ENCODE measurements at places on chromosomes 6 and 20.

GRCh38 chr6:137869549-137870307 is 2.7 kb downstream of the TNFAIP3 start:
- DNase-seq = no peak

- DNase-seq = no peak
These were observed 767.1 kb downstream of the KIF16B start for GRCh38 chr20:15806105-15806504.

- no peak for DNase-seq
These were observed 199.0 kb downstream of the PDE7B start for GRCh38 chr6:136050475-136050874.

DNA sequence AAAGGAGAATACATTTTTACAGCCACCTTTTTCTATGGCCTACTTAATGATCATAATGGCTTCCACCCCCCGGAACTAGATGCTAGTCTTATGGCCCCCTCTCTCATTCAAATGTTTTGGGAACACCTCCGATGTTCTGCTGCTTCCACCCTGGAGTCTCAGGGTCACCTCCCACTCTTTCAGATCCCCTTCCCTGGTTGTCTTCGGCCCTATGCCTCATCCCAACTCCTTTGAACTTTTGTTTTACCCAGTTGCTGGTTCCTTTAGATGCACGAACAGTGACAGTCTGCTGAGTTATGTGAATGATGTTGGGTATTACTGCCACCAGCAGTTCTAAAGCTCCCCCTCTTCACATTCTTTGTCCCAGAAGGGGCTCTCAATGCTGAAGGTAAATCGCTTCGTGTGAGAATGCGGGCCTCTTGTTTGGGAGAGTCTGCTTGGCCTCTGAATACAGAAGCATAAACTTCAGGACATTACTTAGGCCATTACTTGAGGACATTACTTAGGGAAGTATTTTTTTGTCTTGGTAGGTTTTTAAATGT is 309.1 kb downstream of the SOX4 start:
- no peak for DNase-seq

- DNase-seq = no peak
These were observed 62.9 kb upstream of the HBS1L start for GRCh38 chr6:135117413-135117968.

- DNase-seq = no peak
These were observed 69.4 kb upstream of the MYLIP start for GRCh38 chr6:16059496-16059895.

- no peak for DNase-seq
These were observed 47.3 kb downstream of the TSHZ2 start for GRCh38 chr20:53019464-53019863.

- DNase-seq = peak; percentile 78
These were observed 174.7 kb downstream of the TMEM242 start for GRCh38 chr6:157148391-157149323.

DNA sequence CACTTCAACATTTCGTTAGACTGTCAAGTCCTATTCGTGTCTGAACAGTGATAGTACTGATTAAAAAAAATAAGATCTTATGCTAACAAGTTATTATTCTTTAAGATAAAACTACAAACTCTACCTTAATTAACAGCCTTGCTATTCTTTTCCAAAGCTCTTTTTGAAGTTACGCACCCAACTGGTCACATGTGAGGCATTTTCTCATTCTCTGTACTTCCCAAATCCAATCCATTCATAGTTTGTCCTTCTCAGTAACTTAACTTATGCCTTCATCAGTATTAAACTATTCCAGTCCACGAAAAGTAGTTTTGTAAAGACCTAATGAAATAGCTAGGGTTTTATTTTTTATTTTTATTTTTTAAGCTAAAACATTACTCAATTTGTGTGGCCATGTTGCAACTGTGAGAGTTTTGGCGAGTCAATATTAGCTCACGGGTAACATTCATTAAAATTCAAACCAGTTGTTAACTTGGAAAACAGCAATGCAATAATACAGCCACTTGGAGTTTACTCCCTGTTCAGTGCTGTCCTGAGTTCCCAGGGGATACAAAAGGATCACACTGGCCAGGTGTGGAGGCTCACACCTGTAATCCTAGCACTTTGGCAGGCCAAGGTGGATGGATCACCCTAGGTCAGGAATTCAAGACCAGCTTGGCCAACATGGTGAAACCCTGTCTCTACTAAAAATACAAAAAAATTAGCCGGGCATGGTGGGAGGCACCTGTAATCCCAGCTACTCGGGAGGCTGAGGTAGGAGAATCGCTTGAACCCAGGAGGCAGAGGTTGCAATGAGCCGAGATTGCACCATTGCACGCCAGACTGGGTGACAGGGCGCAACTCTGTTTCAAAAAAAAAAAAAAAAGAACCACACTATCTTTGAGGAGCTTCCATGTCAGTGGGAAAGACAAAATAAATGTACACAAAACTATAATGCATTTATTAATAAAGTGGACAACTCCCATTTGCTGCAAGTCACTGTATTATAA is 27.9 kb upstream of the EEF1A1 start:
- no peak for DNase-seq

DNA sequence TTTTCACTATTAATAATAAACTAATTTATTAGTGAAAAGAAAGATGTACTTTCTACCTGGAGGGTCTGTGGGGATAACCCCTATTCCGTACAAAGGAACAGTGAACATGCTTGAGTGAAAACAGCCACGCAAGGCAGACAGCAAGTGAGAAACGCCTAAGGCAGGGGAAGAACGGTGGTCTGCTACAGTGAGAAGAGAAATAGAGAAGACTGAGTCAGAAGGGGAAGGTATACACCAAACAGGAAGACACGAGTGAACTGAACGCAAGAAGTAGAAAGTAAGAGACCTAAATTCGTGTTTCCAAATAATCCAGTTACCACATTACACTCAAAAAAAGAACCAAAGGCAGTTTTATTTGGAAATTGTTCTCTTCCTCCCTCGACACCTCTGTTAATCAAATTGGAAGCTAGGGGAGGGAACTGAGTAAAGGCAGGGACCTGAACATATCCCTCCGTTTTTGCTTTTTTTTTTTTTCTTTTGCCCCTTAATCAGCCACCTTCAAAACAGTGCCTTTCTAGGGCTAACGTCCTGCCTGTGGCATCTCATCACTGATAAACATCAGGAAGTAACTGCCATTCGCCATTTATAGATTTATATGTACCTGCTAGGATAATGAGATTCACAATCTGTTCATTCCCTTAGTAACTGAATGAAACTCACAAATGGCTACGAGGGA is 48.9 kb downstream of the ATXN1 start:
- no peak for DNase-seq

- DNase-seq = no peak
These were observed 188.1 kb downstream of the FOXC1 start for GRCh38 chr6:1797801-1798200.

DNA sequence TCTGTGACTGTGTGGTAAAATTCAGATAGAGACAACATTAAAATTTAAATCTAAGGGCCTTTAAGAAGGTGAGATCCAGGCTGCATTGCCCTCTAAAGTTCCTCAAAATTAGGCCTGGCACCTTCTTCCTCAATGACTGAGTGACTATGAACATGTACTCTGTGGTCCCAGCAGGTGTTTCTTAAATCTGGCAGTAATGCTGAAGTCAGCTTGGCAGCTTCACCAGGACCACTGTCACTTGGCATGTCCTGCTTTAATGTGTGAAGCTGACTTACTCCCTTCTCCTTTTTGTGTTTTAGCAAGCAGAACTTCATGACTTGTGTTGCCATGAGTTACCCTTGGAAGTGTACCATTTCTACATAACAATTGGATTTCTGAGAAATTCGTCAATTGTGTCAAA is 141.7 kb downstream of the NKAIN2 start:
- no peak for DNase-seq

DNA sequence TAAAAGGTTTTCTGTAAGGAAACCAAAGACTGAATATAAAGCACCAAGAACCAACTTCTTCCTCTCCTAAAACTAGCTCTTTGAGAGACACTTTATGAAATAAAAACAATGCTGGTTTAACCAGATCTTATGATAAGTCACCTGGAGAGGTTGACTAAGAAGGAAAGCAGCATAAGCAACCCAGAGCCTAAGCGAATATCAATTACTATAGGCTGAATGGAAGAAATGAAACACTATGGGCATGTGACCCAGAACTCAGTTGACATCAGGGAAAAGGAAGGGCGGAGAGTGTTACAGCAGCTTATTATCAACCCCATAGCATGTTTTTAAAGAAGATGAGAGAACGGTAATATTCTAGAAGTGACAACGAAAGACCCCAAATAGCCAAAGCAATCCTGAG is 94.1 kb upstream of the STMND1 start:
- DNase-seq = no peak

- no peak for DNase-seq
These were observed 106.2 kb downstream of the FARS2 start for GRCh38 chr6:5367510-5367909.

GRCh38 chr6:45571159-45571558 is 193.4 kb upstream of the SUPT3H start:
- DNase-seq = no peak

- no peak for DNase-seq
These were observed 59.0 kb upstream of the EEF1A1 start for GRCh38 chr6:73579851-73580246.

GRCh38 chr6:87848616-87849015 is 146.6 kb upstream of the AKIRIN2 start:
- DNase-seq = no peak

- DNase-seq = no peak
These were observed 37.2 kb downstream of the SEL1L2 start for GRCh38 chr20:13953227-13953626.

- no peak for DNase-seq
These were observed 129.0 kb upstream of the TNFAIP3 start for GRCh38 chr6:137737836-137738596.

GRCh38 chr6:12185081-12185673 is 105.0 kb upstream of the EDN1 start:
- DNase-seq = no peak

DNA sequence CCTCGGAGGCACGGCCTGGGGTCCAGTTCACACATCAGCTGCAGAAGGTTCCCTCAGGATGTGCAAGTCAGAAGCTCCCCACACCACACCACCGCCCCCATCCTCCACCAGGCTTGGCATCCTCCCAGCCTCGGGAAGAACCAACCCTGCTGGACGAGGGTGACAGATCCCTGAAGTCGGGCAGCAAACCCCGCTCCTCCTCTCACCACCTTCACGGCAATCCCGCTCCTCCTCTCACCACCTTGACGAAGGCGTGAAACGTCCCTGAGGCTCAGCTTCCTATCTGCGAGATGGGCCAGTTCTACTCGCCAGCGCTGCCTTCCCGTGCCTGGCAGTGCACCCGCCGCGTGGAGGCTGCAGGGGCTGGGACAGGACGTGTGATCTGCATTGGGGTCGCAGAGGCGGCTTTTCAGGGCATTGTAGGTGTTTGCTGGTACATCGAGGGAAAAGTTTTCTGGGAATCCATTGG is 327.0 kb downstream of the TAF4 start:
- no peak for DNase-seq

DNA sequence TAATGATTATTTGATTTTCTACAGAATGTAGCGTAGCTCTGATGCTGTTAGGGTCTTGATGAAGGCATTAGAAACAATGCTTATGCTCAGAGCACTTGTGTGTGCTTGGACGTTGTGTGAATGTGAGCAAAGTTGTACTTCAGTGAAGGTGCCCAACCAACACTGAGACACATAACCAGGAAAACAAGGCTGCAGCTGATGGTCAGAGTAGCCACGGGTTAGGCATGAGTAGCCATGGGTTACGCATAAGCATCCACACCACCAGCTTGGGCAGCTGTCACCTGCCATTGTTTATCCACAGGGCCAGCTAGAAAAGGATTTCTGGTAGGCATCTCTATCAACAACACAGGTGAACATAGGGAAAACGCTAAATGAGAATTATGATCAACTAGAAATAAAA is 326.6 kb downstream of the NRN1 start:
- DNase-seq = no peak
